Muscle of leg (tissue), 16 donors: ENCODE measurements at places on chromosomes 1 and 21.

- DNase-seq = no peak
These were observed 247.5 kb downstream of the NEGR1 start for GRCh38 chr1:72034827-72035226.

- DNase-seq = peak; percentile 96
These were observed 132.7 kb upstream of the USP24 start for GRCh38 chr1:55347866-55348265.

GRCh38 chr1:168004531-168004930 lies 67.7 kb upstream of the MPC2 start:
- no peak for DNase-seq

GRCh38 chr1:117930484-117930883 lies 945 bp downstream of the WDR3 start:
- peak; percentile 2 for DNase-seq

GRCh38 chr21:33386222-33386784 lies 16.9 kb upstream of the IFNGR2 start:
- DNase-seq = no peak

GRCh38 chr1:6922096-6922931 lies 137.1 kb downstream of the CAMTA1 start:
- peak; percentile 97 for DNase-seq

DNA sequence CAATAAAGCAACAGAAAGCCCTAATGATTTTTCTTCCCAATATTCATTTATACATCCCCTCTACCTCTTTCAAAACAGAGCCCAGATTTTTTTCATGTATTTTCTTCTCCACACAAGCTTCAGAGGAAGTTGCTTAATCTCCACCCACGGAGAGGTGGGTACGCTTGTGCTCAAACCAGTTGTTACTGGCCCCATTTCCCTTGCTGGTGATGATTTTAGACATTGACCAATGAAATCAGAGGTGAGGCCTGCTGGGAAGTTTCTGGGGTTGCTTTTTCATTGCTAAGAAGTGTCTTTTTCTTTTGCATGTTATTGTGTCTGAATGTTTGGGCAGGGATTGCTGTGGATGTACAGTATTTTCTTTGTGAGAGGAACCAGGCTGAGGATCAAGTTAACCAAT lies 448.1 kb upstream of the B3GALT2 start:
- DNase-seq = no peak

GRCh38 chr1:53051676-53052075 lies 10.3 kb upstream of the PODN start:
- DNase-seq = no peak

DNA sequence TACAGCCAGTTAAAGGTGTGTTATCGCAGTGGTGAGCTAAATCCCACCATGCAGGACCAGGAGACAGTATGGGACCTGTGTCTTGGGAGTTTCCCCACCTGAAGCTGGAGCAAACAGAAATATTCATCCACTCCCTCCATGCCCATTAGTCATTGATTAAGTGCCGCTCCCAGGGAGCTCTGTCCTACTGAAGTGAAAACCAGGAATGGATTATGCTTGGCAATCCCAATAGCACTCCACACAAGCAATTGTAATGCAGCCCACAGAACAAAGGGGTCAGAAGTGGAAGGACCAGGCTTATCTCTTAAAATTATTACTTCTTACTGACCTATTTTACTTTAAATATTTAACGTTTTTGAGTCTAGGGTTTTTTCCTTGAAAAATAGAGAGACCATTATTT lies 1005.4 kb downstream of the ADGRL2 start:
- no peak for DNase-seq

- DNase-seq = peak; percentile 55
These were observed 3.3 kb upstream of the DENND2D start for GRCh38 chr1:111203681-111204200.

GRCh38 chr1:27335506-27336422 lies 6.1 kb upstream of the SYTL1 start:
- DNase-seq = no peak

DNA sequence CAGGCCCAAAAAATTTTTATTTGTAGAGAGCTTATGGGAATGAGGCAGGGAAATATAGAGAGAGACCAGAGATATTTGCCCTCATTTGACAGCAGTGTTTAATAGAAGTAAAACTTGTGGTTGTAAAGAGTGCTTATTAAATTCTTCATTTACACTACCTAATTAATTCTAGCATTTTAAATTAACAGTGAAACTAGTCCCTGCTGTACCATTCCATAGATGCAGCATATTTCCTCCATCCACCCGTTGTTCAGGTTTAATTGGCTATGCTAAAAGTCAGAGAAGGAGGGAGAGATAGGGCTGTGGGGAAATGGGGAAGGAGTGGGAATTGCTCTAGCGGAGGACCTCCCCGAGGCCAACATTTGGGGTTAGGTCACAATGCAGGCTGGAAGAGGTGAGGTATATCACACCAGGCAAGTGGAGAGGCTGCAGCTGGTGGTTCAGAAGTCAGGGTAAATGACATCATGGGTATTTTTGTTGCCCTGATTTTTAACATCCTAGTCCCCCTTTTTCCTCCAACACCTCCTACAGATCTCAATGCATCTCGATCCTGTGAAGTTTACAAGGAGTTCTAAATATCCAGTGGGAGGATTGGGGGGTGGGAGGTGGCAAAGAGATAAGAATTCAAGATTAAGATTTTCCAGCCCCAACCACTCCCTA lies 38.6 kb downstream of the ELAVL4 start:
- DNase-seq = no peak

DNA sequence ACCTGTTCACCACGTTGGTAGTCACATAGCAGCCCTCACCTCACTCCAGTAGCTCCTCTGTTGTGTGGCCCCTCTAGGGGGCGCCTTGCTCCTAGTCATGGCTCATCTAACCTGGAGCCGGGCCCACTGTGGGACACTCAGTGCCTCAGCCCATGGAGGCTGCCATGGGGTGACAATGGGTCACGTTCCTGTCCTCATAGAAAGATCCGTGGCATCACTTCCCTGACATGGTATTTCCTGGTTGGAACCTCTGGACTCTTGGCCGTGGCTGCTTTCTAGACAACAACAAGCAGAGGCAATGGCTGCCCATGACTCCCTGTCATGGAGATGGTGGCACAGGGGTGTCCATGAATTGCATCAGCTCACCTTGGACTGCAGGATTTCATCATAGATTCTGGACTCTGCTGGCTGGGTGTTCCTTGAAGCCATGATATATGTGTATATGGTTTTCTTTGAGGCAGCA lies 27.5 kb upstream of the SLAMF6 start:
- no peak for DNase-seq

- DNase-seq = peak; percentile 7
These were observed 45.5 kb downstream of the VPS13D start for GRCh38 chr1:12275370-12275769.

DNA sequence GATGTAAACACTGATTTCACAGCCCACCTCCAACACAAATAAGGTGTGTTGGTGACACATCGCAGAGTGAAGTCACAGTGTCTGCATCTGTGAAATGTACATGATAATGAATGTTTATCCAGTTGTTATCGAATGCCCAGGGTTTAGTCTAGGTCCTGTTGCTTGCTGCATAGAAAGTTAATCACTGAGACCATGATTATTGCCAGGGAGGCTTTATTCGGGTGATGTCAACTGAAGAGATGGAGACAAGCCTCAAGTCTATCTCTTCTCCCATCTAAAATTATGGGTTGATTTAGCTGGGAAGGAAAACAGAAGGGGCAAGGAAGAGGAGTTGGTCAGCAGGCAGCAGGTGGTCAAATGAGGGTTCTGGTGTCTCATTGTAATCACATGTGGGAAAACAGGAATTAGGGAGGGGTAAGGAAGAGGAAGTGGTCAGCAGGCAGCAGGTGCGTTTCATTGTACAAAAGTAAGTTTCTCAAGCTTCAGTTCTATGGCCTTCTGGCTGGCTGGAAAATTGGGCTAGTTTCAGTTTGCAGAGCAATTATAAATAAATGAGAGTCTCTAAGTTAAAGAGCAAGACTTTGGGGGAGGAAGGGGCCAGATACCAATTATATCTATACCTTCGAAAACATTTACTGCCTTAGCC lies 146.3 kb upstream of the DNAH14 start:
- no peak for DNase-seq

DNA sequence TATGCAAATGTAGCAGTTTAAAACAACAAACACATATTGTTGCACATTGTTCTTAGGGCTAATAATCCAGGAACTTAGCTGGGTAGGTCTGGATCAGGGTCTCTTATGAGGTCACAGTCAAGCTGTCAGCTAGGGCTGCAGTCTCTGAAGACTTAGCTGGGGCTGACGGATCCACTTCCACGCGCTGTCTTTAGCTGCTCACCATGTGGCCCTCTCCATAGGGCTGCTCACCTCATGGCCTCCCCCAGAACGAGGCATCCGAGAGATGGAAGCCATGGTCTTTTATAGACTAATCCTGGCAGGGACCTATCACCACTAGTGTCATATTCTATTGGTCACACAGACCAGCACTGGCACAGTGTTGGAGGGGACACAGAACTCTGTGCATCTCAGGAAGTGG lies 8.7 kb upstream of the OXCT2 start:
- DNase-seq = no peak

DNA sequence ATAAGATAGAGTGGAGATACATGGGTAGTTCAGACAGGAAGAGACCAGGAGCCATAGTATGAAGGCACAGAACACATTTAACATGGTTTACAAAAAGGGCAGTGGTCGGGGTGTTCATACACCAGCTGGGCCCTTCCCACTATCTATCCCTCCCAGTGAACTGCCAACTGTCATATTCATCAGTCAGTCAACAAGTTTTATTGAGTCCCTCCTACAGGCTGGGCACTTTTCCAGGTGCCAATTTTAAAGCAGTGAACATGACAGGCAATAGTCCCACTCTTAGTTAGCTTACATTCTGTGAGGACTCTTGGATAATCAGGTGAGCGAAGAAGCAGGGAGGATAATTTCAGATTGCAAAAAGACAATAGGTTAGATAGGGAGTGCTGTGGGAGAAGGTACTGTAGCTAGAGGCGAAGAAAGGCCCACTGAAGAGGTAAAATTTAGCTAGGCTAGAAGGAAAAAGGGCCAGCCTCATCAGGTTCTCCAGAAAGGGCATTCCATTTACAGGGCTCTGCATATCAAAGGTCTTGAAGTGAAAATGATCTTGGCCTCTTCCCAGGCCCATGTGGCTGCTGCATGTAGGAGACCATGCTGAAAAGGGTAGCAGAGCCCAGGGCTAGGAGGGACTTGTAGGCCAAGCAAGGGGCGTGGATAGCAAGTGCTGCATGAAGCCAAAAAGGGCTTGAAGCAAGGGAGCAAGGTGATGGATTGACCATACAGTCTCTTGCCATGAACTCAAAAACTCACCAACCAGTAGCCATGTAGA lies 274.7 kb upstream of the SNX7 start:
- DNase-seq = no peak

GRCh38 chr1:5381491-5381890 lies 610.7 kb downstream of the NPHP4 start:
- DNase-seq = no peak

GRCh38 chr1:159892944-159893343 lies 7.0 kb downstream of the CFAP45 start:
- DNase-seq = no peak

GRCh38 chr1:82844911-82845827 lies 1044.4 kb downstream of the ADGRL2 start:
- peak; percentile 53 for DNase-seq

GRCh38 chr1:5991381-5992025 lies 722 bp downstream of the NPHP4 start:
- peak; percentile 58 for DNase-seq

- no peak for DNase-seq
These were observed 169.2 kb upstream of the IRF2BP2 start for GRCh38 chr1:234779160-234779538.

DNA sequence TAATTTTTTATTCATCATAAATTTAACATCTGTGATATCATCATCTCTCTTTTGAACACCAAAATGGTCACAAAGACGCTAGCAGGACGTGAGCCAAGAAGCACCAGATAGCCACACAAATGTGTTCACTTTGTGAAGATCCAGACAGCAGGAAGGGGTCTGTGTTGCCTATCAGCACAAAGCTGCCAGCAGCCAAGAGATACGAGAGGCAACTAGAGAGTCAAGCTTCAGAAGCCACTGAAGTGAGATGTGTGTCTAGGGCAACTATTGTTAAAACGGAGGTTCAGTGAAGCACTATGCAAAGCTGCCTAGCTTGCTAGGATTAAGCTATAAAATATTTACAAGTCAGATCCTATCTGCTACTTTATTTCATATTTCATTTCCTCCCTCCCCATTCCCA lies 45.3 kb downstream of the NDC1 start:
- no peak for DNase-seq

- DNase-seq = no peak
These were observed 39.1 kb upstream of the KIF21B start for GRCh38 chr1:201062511-201063091.

DNA sequence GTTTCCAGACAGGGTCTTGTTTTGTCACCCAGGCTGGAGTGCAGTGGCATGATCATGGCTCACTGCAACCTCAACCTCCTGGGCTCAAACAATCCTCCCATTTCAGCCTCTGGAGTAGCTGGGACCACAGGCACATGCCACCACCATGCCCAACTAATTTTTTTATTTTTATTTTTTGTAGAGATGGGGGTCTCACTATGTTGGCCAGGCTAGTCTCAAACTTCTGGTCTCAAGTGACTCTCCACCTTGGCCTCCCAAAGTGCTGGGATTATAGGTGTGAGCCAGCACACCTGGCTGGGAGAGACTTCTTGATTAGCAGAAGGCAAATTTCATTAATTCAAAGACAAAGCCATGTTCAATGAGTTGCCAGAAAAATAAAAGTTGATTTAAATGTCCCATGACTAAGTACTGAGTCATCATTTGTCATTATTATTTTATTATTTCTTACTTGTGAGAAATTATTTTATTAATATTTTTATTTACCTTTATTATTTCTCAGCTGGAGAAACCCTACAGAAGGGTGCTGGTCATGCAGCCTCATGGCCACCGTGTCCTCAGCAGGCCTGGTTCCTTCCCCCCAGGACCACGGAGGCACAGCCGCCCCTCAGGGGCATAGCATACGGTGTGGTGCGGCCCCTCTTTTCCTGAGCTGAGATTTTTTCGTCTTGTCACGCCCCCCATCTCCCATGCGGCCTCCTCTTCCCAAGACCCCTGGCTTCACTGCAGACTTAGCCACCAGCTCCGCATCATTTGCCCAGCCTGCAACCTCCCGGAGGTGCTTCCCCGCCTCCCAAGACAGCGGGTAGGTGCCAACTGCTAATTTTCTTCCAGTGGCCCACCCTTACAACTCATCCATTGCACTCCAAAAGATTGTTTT lies 55.3 kb upstream of the SIM2 start:
- DNase-seq = no peak

GRCh38 chr1:118905196-118905595 lies 82.9 kb downstream of the TBX15 start:
- peak; percentile 79 for DNase-seq

GRCh38 chr1:49436865-49437264 lies 586.9 kb downstream of the AGBL4 start:
- DNase-seq = no peak
